A549 treated with Hydrocortisone at 1 μM for 4 hours (cell line): ENCODE measurements at places on chromosomes 1 and 21. TPM values are rescaled to one million over a fixed set of nuclear protein-coding genes. Genes with fewer than 3 reads are reported as not detected.

The DEPDC1 gene
- total RNA-seq = 9.1 to 19.0 TPM (median 13.7 TPM) in 5 replicates

The ODR4 gene
- total RNA-seq = 14.1 to 17.6 TPM (median 15.4 TPM) in 5 replicates

The NBPF6 gene
- not detected in 5 replicates for total RNA-seq

The MMP23B gene
- total RNA-seq = 0.33 to 0.79 TPM (median 0.50 TPM) in 5 replicates

The SYCP1 gene
- not detected in 5 replicates for total RNA-seq

The OVAAL gene
- 0.08 to 0.15 TPM (median 0.10 TPM) in 5 replicates for total RNA-seq

The LRRC52 gene
- total RNA-seq = not detected in 5 replicates

The ATP5PF gene
- 211 to 245 TPM (median 221 TPM) in 5 replicates for total RNA-seq

The DPT gene
- not detected in 5 replicates for total RNA-seq

The SLC35F3 gene
- total RNA-seq = 4.3 to 5.3 TPM (median 4.6 TPM) in 5 replicates

The PCBP3 gene
- total RNA-seq = 1.1 to 1.2 TPM (median 1.2 TPM) in 5 replicates
